CD4-positive, alpha-beta T cell treated with Interferon alpha-2 for 1 hour (primary cell): ENCODE measurements at places on chromosomes 13 and 19.

- peak; percentile 79 for DNase-seq
Measured at GRCh38 chr13:102800145-102801041, 1.5 kb downstream of the BIVM start.

DNA sequence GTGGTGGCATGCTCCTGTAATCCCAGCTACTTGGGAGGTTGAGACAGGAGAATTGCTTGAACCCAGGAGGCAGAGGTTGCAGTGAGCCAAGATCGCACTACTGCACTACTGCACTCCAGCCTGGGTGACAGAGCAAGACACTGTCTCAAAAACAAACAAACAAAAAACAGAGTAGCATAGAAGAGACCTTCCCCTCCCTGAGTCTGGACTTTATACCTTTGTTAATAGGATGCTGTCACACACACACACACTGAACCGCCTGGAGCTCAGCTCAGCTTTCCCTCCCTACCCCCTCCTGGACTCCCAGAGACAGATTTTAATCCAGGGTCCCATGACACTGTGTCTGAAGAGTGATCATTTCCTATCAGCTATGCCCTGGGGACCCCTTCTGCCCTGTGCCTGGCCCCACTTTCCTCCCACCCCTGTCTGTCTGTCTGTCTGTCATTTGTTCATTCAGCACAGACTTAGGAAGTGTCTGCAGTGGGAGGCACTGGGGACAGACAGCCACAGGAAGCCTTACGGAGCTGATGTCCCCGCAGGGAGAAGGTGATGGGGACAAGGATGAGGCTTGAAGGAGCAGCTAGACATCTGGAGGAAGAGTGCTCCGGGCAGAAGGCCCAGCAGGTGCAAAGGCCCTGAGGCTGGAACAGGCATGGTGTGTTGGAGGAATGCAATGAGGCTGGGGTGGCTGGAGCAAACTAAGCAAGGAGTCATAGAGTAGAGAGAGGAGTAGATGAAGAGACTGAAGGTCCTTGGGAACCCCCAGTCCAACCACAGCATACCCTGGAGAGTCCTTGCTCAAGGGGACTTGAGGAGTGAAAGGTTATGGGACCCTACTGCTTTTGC, 4.9 kb downstream of the CERS4 start:
- no peak for DNase-seq

DNA sequence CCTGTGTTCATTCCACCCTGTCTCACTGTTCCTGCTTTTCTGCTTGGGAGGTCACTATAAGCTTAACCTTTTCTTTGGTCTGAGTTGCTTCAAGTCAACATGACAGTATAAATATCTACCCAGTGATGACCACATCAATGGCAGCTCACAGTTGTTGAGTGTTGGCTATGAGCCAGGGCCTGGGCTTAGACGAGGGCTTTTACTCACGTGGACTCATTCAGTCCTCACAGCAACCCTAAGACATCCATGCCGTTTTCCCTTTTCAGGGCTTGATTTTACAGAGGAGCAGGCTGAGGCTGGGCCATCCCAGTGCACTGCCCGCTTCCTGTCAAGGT, 10.2 kb upstream of the CCDC97 start:
- DNase-seq = peak; percentile 65

DNA sequence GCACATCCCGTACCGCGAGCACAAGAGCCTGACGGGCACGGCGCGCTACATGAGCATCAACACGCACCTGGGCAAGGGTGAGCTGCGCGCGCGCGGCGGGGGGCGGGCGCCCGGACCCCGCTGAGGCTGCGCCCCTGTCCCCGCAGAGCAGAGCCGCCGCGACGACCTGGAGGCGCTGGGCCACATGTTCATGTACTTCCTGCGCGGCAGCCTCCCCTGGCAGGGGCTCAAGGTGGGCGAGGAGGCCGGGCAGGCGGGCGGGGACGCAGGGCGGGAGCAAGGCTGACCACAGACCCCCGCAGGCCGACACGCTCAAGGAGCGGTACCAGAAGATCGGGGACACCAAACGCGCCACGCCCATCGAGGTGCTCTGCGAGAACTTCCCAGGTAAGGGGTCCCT, 36.5 kb downstream of the BTBD2 start:
- no peak for DNase-seq

DNA sequence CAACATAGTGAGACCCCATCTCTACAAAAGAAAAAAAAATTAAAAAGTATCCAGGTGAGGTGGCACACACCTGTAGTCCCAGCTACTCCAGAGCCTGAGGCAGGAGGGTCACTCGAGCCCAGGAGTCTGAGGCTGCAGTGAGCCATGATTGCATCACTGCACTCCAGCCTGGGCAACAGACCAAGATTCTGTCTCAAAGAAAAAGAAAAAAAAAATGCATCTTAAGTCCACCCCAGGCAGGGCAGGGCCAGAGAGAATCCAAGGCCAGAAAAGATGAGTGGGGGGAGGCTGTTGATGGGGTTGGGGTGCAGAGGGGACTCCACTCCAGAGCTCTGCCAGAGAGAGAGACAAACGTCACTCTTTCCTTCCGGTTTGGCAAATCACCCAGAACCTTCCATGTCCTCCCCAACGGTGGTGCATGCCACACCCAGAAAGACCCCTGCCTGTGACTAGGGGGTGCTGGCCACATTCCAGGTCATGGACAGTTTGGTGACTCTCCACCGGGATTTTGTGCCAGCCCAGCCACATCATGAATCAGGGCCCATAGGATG, 431 bp downstream of the FUT3 start:
- no peak for DNase-seq

DNA sequence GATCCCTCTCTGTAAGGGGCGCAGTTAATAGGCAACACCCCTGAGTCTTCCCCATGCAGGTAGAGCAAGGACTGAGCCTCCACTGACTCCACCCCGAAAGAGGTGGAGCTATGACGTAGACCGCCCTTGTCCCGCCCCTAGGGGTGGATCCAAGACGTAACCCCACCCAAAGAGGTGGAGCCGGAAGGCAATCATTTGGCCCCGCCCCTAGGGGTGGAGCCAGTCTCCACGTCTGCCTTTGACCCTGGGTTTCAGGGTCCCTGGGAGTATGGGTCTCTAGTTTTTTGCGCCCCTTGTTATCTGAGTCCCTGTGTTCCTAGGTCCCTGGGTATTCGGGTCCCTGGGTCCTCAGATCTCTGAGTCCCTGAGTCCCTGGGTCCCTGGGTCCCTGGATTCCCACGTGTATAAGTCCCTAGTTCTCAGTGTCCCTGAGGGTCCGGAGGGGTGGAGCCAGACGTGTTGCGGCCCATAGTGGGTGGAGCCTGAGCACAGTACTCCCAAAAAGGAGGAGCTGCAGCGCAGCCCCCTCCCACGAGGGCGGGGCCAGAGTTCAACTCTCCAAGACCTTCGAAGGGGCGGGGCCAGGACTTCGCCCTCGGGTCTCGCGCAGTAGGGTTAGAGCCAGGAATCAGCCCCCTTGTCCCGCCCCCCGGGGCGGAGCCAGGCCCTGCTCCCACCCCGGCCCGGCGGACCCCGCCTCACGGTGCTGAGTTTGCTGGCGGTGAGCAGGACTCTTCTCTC, 5.3 kb downstream of the DENND1C start:
- DNase-seq = peak; percentile 54

- no peak for DNase-seq
Measured at GRCh38 chr13:60137911-60138560, 25.7 kb downstream of the DIAPH3 start.

DNA sequence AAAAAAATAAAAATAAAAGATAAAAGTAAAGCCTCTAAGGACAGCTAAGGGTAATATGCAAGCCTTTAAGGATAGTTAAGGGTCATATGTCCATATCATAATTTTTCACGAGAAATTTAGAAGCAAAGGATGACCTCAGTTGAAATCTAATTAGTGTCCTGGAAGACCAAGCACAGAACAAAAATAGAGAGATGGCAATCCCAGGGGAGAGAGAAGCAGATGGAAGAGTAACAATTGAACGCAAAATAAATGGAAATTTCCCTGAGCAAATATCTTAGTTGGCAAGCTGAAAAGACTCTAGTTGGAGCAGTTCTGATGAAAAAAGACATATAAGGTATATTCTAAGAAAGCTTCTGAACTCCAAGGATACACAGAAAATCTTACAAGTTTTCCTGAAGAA, 275.4 kb downstream of the NALCN start:
- DNase-seq = no peak

- no peak for DNase-seq
Measured at GRCh38 chr13:52961987-52962386, 66.6 kb upstream of the OLFM4 start.

DNA sequence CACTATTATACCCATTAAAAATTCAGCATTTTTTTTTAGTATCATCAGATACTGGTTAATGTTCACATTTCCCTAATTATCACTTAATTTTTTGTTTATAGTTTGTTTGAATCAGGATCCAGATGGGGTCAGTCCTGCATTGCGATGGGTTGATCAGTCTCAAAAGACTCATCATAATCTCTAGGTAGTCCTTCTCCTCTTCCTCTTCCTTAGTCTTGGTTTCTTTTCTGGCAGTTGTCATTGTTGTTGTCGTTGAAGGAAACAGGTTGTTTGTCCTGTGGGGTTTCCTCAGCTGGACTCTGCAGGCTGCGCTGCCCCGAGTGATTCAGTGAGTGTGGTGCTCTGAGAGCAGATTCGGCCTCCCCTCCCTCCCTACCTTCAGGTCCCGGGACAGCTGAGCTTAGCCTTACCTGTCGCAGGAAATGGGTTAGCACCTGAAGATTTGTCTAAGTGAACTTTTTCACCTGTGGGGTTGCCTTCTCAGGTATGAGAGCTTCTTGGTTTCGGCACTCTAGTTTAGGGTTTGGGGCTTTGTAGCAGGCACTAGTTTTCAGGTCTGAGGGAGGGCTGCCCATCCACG, 34.1 kb downstream of the NFIX start:
- DNase-seq = no peak

DNA sequence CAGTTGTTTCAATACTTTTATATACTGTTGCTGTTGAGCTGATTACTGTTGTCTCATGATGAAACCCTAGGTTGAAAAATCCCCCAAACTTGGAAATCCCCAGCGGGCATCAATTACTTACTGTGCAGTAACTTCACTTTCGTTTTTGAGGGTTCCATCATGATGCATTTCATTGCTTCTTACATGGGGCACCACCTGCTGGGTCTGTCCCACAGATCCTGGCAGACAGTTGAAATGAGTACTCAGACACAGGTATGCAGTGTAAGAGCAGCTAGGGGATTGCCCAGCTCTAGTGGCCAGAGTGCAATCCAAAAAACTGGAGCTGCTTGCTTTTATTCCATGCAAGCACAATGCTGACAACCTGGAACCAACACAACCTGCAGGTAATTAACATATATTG, 132.5 kb upstream of the ZNF91 start:
- no peak for DNase-seq

- DNase-seq = no peak
Measured at GRCh38 chr13:46345866-46346265, 41.2 kb downstream of the RUBCNL start.

- DNase-seq = no peak
Measured at GRCh38 chr19:36265856-36266374, 51.0 kb downstream of the ZNF146 start.

GRCh38 chr19:53849237-53849676, 18.4 kb upstream of the MYADM start:
- no peak for DNase-seq

DNA sequence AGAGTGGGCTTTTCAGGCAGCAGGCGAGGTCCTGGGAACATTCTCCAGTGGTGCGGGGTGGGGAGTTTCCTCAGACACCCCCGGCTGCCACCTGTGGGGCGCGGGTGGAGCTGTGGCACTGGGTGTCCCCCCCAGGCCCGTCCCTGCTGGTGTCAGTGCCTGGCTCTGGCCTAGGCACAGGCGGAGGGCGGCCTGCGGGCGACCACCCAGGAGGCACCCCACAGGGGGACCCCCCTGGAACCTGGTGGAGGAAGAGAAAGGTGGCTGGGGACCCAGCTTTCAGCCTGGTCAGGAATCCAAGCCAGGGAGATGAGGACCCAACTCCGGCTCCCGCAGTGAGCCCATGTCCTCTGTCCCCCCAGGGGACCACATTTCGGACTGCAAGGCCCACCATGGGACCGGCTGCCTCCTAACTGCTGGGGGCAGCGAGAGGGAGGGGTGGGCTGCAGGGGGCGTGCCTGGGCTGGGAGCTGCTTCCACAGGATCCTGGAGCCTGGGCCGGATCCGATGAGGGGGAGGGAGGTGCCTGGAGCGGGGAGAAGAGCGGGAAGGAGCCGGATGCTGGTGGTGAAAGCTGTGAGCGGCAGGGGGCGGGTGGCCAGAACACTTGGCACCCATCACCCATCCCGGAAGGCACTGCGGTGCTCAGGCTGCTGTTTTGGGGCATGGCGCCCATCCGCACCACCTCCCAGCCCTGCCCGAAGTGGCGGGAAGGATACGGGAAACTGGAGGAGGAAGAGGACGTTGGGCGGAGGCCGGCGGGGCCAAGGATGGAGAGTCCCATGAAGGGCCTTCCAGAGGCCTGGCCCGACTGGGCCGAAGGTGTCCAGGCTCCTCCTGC, 5.5 kb upstream of the CTXN1 start:
- DNase-seq = no peak

- no peak for DNase-seq
Measured at GRCh38 chr19:58354478-58355030, 1.3 kb upstream of the A1BG start.

GRCh38 chr13:79423801-79424642, 18.0 kb upstream of the RBM26 start:
- peak; percentile 56 for DNase-seq

- no peak for DNase-seq
Measured at GRCh38 chr13:72521940-72522661, 205.3 kb downstream of the MZT1 start.

DNA sequence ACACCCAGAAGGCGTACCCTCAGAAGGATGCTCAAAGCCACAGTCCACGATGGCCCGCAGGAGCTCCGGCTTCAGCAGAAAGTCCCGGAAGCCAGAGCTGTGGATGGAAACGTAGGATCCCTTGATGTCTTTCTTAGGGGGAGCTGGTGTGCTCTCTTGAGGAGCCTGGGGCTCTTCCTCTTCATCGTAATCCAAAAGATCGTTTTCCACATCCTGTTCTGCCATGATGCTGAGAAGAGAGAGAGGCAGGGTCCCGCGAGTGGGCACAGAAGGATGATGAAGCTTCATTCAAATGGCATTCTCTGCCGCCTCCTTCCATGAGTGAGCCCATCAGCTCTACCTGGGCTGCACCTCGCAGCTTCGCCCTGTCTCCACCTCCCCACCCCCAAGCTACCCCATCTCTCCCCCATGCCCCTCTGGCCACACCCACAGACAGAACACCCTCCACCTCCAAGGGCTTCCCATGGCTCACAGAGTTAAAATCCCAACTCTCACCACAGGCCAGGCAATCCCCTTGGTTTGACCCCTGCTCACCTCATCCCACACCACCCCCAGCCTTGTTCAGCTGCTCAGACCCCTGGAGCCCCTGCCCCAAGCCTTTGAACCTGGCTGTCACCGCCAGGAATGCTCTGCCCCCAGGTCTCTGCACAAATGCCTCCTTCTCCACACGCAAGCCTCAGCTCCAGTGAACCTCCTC, 6.0 kb downstream of the DDX39A start:
- no peak for DNase-seq

DNA sequence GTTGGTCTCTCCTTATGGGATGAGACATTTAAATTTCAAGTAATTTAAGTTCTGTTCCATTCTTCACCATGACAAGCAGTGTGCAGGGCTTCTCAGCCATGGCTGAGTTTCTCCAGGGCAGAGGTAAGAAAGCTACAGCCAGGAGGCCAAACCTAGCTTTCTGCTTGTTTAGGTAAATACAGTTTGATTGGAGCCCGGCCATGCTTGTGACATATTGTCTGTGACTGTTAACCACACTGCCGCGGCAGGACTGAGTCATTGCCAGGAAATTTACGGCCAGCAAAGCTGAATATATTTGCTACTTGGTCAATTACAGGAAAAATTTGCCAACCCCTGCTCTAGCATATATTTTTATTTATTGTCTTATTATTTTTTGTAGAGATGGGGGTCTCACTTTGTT, 10.7 kb downstream of the NLRP8 start:
- no peak for DNase-seq
